ENCODE measurements at places on chromosomes 5 and 9. TPM values are rescaled to one million over a fixed set of nuclear protein-coding genes. Genes with fewer than 3 reads are reported as not detected.

The LRRC26 gene
- total RNA-seq, result 3.0 TPM

The PWWP2A gene
- 36.7 TPM for total RNA-seq

The SCGB3A2 gene
- not detected for total RNA-seq

The CDC14B gene
- 82.3 TPM for total RNA-seq

The KIAA1191 gene
- total RNA-seq, result 123 TPM

The SPTLC1 gene
- 43.6 TPM for total RNA-seq

The PTGDS gene
- not detected for total RNA-seq

The PCDHGB3 gene
- total RNA-seq, result 0.54 TPM

The BTNL3 gene
- 0.14 TPM for total RNA-seq

The IFNK gene
- total RNA-seq, result not detected

The CENPH gene
- 32.4 TPM for total RNA-seq

The ZNF483 gene
- total RNA-seq, result not detected

The PHF24 gene
- total RNA-seq, result 0.12 TPM

The DBH gene
- not detected for total RNA-seq

The NNT gene
- total RNA-seq, result 44.8 TPM

The CCNI2 gene
- total RNA-seq, result not detected

The MARCOL gene
- total RNA-seq, result not detected

The TRPM6 gene
- 4.7 TPM for total RNA-seq

The BTNL8 gene
- total RNA-seq, result 7.3 TPM

The PCDHGB7 gene
- 2.4 TPM for total RNA-seq

The SH3RF2 gene
- total RNA-seq, result 49.4 TPM

The EQTN gene
- not detected for total RNA-seq

The SLC6A19 gene
- 0.29 TPM for total RNA-seq

The LPCAT1 gene
- 52.8 TPM for total RNA-seq

The ACSL6 gene
- total RNA-seq, result 0.19 TPM

The TRIP13 gene
- total RNA-seq, result 42.5 TPM

The TYRP1 gene
- not detected for total RNA-seq

The PDE6A gene
- 2.5 TPM for total RNA-seq
